ENCODE measurements at places on chromosomes 16 and 17.

GRCh38 chr16:87360862-87361610, 22.5 kb downstream of the FBXO31 start:
- no peak for DNase-seq

DNA sequence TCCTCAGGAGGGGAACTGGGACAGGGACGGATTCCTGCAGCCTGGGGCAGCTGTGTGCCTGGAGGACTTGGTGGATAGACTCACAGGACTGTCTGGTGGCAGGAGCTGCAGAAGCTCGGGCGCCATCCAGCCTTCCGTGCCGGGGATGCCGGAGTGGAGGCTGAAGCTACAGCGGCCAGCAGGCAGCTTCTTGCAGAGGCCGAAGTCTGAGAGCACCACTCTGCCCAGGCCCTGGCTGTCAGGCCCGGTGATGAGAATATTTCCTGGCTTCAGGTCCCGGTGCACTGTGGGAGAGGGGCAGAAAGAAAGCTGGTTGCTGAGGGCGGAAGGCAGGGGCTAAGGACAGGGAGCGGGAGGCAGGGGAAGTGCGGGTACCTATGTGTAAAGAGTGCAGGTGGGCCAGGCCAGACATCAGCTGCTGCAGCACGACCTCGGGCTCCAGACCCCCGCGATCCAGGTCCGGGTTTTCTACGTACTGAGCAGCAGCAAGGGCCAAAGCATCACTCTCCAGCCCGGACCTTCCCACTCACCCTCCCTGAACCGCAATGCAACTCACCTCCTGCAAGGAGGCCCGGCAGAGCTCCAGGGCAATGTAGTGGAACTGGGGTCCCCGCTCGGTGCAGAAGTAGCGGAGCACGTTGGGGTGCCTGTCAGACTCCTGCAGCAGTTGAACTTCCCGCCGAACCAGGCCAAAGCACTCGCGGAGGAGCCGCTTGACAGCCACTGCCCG, 16.1 kb downstream of the PLK1 start:
- DNase-seq = no peak

GRCh38 chr16:68920349-68920748, 77.0 kb downstream of the TANGO6 start:
- no peak for DNase-seq

GRCh38 chr16:50473356-50473945, 74.7 kb upstream of the NKD1 start:
- no peak for DNase-seq

- no peak for DNase-seq
These were observed 9.8 kb upstream of the TMEM92 start for GRCh38 chr17:50264263-50265113.

DNA sequence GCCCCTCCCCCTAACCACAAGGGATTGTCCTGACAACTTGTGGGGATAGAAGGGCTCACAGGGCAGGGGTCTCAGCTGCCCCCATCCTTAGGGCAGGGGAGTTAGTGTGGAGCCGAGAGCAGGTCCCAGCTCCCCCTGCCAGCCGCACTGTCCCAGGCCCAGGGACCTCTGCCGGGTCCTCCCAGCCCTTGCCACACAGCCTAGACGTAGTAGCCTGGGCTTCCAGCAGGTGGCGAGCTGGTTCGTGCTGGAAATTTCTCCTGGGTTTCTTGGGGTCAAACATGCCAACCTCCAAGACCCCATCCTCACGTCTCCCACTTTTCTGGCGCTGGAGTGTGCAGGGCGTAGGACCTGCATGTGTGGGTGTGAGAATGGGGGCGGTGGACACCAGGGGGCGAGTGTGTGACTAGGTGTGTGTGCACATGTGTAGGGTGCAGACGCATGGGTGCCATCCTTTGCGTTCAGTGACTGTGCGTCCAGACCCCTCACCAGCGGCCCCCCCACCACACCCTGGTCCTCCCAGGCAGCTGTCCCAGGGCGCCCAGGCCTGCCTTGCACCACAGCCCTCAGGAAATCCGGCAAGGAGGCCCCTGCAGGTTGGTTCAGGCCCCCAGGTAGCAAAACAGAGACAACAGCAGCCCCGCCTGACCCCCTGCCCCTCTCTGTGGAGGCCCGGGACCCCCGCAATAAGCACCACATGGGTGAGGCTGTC, 29.5 kb downstream of the SBK1 start:
- peak; percentile 36 for DNase-seq

DNA sequence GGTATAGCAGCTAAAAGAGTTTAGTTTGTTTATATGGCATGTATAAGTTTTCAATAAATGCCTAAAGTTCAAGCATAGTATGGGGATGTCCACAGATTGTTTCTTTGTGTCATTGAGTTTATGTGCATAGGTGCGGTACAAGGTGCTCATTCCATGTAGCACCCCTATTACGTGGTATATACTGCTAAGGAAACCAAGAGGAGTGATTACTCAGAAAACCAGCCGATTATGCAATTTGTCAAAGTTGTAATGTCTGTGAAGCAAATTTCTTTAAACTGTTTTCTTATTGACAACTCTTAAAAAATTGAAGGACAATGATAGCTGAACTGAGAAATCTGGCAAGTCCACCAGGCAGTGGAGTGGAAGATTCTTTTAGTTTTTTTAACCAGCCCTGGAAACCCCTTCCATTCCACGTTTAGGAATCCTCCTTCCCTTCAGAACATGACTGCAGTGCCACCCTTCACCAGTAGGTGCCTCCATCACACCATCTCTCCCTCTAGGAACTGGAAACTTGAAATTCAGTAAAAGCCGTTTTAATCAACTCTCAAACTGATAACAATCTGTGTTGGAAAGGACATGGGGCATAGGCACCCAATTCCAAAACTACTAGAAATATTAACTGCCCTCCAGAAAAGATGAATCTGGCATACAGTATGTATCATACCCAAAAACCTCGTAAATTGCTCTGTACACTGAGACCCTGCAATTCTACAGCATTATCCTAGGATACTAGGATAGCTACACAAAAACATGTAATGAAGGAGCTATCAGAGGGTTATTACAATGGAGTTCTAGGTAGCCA, 43.5 kb downstream of the REXO5 start:
- peak; percentile 51 for DNase-seq

DNA sequence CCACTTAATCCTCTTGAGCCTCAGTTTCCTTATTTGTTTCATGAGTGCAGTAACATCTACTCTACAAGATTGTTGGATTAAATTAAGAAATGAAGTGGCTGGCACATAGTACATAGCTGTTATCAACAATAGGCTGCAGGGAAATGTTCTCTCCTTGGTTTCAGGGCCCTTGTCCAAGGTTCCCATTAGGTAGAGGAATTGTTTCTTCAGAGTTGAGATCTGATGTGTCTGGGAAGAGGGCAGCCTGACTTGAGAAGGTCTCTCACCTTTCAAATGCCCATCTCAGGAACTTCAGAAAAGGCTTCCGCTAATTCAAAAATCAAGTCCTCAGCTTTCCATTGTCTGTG, 87.6 kb downstream of the RAB11FIP4 start:
- no peak for DNase-seq

DNA sequence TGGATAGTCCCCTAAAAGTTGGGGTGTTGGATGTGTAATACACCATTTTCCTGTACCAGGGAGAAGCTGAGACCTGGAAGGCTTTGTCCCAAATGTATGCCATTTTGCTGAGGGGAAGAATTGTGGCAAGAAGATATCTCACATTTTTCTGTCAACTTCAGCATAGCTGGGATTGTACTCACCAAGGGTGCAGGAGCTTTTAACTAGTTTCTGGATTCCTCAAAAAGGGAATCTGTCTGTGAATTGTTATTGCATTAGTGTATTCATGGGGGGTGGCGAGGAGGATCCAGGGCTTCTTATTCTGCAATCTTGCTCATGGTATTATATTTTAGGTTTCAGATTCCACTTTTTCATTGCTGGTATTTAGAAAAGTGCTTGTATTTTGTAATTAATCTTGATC, 208.2 kb upstream of the MYOCD start:
- DNase-seq = no peak

DNA sequence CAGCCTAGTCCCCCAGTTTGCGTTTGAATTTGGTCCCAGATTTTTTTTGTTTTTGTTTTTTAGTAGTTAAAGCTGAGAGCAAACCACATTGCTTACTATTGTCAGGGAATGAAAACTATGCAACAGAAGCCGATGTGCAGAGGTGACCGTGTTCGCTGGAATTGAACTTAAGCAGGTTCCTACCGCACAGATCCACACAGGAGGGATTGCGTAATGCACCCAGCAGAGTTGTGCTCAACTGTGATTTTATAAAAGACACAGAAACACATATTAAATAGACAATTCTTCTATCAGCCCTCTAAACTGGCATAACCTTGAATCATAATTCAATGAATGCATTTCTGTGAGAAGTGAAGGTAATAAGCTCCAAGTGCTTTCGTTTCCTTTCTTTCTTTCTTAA, 443.0 kb downstream of the WWOX start:
- no peak for DNase-seq

DNA sequence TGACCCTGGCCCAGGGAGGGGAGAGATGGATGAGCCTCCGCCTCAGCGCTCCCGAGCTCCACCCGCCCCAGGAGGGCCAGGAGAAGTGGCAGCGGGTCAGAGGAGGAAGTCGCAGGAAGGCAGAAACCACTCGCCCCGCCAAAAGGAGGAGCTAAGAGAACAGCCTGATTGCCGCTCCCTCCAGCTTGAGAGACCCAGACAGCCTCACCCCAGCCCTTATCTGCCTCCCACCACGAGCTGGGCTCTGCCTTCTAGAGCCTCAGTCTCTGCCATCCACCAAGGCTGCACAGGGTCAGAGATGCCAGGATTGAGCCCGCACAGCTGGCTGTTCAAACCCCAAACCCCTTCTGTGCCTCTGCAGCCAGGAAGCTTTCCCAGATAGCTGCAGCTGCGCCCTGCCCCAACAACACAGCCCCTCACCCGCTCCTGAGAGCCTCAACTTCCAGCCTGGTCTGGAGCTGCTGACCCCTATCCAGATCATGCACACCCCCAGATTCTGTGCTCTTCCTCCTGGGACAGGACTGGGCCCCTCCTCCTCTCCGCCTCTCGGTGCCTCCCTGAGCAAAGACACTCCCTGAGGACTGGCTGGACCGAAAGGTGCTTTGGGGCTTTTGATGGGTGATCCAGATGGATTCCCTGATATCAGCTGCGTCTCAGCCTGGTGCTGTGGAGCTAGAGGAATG, 1.0 kb upstream of the ATP2A3 start:
- peak; percentile 62 for DNase-seq

GRCh38 chr17:65504141-65504540, 57.3 kb downstream of the AXIN2 start:
- no peak for DNase-seq

- no peak for DNase-seq
These were observed 16.6 kb upstream of the RNF135 start for GRCh38 chr17:30954046-30954830.

All from activated CD4-positive, alpha-beta T cell treated with anti-CD3 and anti-CD28 coated beads for 4 hours (primary cell).